ENCODE measurements at places on chromosomes 1 and 21.

DNA sequence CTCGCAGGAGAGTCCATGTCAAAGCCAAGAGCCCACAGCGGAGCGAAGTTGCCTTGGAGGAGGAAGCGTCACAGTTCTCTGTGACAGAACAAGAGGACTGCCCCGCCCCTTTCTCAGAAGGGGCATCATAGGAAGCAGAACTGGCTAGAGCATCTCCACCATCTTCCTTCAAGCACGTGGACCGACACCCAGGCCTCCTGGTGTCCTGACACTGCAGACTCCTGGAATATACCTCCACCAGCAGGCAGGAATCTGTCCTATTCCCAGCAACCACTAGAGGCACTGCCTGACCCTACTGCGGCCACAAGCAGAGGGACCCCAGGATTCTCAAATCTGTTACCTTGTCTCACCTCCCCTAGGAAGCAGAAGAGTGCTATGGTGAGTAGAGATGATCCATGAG is 37.8 kb downstream of the GPA33 start:
- DNase-seq = no peak

DNA sequence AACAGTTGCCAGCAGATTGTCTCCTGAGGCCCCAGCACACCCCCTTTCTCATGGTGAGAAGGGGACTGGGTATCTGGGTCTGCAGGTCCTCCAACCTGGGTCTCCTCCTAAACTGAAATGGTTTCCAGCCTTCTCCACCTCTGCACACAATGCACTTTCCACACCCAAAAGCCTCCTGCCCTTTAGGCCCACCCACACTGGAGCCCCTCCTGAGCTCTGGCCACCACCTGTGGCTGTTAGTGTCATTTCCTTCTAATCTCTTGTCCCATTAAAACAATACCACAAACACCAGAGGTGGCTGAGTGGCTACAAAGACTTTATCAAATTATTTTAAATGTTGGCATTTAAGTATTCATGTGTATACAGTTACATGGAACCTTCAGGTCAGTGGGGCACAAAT is 11.5 kb downstream of the GPR3 start:
- DNase-seq = no peak

- DNase-seq = no peak
Observed at GRCh38 chr21:31730712-31731055, 1.2 kb downstream of the SCAF4 start.

DNA sequence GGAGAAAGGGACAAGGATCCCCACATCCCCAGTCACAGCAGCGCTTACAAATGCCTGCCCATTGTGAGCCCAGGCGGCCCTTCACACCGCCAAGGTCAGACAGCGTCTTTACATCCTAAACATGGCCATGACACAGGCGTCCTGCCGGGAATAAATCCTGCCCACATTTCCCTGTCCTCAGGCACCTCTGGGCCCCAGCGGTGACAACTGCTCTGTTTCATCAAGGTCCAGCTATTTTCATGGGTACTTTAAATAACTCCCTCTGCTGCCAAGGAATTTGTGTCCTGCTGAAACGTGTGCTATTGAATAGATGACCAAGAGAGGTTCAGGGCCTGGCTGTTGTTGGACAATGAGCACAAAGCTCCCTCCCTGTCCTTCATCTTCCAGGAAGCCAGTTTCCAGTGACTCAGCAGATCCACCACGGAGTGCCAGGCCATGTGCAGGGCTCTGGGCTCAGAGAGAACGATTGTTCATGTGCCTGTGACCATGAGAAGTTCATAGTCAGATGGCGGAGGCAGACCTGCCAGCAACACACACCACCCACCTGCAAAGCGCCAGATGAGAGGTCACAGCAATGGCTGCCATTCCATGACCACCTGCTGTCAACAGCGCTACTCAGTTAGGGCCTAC is 195.8 kb downstream of the MATN1 start:
- DNase-seq = no peak

DNA sequence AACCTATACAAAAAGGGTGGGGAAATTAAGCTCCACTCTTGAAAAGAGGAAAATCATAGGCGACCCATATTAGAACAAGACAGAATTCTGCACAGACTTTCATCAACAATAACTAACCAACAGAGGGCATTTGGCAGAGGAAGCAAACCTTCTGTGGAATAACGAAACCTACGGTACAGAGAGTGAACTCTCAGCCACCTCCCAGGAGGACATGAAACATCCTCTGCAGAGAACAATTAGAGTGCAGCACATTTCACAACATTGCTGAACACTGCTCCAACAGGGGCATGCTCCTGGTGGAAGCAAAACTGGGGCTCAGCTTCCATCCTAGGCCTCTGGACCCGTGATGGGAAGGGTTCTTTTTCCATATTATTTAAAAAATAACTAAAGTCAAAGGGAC is 110.9 kb downstream of the KCNJ15 start:
- no peak for DNase-seq

- no peak for DNase-seq
Observed at GRCh38 chr1:28509705-28510272, 3.9 kb downstream of the RCC1 start.

DNA sequence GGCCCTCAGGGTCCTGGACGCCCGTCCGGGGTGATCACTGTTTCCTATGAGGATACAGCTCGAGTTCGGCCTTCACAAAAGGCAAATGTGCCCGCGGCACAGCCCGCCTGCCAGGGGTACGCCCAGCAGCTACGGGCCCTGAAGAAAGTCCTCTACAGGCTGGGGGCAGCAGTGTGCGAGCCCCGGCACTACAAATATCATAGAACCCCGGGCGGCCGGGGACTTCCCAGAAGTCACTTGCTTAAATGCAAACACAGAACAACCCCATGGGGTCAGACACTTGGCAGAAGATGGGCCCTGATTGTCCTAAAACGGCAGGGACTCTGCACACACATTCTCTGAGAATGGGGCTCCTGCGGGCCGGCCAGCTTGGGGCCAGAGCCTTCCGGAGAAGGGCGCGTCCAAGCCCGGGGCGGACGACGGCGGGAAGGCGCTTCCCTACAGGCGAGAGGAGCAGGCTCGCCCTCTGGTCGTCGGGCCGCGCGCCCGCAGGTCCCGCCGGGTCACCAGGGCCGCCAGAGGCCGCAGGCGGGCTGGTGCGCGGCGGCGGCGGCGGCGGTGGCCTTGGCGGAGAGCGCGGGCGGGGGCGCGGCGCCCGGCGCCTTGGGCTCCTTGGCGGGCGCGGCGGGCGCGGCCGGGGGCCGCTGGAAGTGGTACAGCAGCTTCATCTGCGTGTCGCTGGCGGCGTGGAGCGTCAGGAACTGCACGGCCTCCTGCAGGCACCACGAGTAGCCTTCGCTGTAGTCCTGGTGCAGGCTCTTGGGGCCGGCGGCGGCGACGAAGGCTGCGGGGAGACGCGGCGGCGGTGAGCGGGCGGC is 888 bp downstream of the HES5 start:
- DNase-seq = no peak

DNA sequence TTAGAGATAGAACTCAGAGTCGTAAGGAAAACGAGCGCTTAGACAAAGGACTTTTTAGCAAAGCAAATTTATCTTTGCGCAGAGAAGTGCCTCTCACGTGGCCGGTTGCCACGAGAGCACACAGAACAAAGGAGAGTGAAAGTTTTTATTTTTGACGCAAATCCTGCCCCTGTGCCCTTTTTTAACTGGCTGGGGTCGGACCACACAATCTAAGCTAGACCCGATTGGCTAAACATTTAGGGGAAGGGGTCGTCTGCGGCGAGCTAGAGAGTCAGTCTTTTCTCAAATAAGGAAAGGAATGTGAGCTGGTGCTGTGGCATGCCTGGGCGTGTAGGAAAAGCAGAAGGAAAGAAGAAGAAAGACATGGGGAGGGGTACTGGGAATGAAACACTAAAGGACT is 2.4 kb downstream of the KRTAP10-2 start:
- DNase-seq = no peak

GRCh38 chr1:228647523-228648444 is 87.5 kb upstream of the RHOU start:
- DNase-seq = no peak

GRCh38 chr1:37472281-37472680 is 2.1 kb upstream of the ZC3H12A start:
- DNase-seq = no peak

- no peak for DNase-seq
Observed at GRCh38 chr1:22139066-22139594, 3.8 kb downstream of the WNT4 start.

DNA sequence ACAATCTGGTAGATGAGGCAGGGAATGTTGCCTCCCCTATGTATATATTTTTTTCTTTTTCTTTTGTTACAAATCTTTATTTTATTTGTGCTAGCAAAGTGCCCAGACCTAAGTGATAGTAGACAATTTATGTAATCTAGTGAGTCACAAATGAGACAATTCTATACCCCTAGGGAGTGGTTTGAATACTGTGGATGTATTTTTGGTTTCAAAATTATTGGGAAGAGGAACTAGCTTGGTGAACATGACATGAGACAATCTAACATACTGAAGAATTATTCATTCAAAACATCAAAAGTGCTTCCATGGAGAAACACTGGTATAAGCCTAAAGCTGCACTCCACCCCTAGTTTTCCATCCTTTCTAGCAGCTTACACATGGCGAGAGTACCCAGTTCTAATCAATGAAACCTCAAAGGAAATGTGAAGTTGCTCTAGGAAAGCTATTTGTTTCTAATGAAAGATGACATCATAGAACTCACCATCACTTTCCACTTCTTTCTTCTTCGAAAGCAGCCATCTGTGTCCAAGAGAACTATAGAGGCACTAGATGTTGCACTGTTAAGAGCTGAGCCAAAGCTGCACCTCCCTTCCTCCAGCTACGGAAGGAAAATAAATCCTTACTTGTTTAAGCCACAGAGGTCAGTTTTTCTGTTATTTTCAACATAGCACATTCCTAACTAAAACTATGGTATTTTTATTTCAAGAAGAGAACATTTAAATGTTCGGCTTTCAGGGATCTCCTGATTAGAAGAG is 764.6 kb downstream of the LTN1 start:
- no peak for DNase-seq

Measured in nucleus accumbens (tissue), 56 donors.